CD4-positive, alpha-beta T cell treated with Interleukin-17A for 4 hours (primary cell): ENCODE measurements at places on chromosomes 1 and 21.

DNA sequence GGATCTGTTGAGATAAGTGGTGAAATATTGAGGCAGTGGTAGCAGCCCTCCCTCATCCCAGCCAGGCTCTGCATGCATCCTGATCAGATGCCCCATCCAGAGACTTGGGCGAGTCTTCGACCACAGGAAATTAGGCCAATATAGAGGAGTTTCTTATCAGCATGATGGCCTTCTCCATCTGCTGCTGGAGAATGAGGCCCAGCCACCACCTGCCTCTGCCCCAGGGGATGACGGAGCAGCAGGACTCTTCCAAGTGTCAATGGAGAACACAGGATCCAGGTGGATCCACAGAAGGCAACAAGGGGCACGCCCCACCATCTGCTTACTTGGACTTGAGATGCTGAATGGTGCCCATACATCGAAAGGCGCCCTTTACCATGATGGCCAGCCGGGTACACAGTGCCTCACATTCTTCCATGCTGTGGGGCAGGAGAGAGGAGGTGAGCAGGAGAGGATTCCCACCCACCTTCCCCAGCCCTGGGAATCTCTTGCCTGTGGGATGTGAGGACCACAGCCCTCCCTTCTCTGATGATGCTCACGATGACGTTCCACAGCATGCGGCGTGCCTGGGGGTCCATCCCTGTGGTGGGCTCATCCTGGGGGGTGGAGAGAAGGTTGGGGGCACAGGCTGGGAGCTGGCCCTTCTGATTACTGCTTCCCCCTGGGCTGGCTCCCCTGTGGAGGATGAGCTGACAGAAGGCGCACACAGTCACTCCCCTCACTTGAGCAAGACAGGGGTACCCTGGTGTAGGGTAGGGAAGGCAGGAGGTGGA, 91.5 kb upstream of the GCLM start:
- DNase-seq = no peak

DNA sequence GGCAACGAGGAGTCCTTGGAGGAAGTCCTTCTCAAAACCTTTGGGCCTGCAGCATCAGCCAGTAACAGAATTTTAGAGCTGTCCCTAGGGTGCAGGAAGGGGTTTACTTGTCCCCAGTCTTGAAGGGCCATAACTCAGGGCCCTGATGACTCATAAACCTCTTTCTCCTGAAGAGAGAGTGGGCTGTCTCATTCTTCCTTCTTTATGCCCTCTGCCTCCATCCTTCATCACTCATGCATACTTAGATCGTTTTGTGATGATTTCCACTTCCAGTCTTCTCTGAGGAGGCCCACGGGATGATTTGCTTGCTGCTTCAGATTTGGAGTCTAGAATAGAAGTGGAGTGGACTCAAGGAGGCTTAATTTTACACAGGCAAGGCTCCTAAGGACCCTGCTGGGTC, 60.2 kb downstream of the NDUFS5 start:
- DNase-seq = no peak

DNA sequence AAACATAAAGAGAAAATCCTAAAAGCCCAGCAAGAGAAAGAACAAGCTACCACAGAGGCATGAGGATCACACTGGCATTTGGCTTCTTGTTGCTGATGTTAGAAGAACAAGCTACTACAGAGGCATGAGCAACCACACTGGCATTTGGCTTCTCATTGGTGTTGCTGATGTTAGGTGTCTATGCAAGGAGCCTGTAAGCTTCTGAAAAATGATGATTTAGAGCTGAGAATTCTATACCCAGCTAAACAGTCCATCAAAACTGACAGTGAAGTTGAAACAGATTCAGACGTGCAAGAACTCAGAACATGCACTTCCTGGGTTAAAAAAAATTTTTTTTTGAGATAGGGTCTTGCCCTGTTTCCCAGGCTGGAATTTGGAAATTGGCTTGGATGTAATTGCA, 37.8 kb upstream of the ADARB1 start:
- DNase-seq = no peak

DNA sequence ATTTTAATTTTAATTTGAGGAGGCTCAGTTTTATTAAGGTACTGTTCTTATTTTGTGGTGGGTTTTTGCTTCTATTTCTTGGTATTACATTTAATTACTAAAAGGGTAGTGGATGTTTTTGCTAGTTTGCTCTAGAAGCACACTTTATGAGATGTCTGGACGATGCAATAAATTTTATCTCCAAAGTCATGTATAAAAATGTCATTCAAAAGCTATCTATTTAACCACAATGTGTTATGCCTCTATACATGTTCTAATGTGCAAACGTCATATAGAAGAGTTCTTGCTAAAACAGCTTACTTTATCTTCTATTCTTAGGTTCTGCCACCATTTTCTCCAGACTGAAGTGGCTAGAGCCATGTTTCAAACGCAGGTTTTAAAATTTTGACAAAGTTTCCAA, 12.9 kb upstream of the MPC2 start:
- DNase-seq = no peak

GRCh38 chr1:192592981-192593708, 17.6 kb downstream of the RGS1 start:
- no peak for DNase-seq

GRCh38 chr1:225435957-225436392, 8.1 kb upstream of the LBR start:
- DNase-seq = no peak

- no peak for DNase-seq
Observed at GRCh38 chr1:184044603-184045376, 6.7 kb upstream of the TSEN15 start.

DNA sequence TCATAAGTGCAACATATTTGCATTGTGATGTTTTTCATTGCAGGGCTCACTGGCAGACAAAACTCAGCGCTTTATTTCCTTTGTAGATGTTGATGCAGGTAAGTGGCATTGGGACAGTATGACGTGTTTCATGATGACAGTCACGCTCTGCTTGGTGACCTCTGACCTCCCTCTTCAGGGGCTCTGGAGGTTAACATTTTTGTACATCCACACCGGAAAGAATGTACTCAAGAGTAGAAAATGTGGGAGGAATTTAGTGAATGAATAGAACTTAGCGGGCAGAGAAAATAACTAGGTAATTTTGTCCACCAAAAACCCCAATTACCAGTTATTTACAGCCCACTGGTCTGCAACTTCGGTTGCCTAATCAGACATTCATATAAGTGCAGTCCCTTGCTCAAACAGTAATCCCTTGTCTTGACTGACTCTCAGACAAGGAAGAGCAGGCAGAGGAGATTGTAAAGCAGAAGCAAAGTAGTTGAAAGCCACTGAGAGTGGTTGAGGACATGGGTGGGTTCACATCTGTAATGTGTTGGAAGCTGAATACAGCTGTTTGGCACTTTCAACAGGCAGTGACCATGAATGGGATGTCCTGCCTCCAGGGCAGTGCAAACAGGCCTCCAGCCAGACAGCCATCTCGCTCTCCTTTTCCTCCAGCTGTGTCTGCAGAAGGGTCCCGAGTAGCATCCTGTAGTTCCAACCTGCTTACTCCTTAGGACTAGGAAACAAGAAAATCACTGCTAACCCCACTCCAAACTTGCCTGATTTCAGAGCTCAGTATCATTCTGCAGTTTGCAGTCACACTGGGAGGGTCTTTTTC, 188.9 kb downstream of the NRIP1 start:
- DNase-seq = no peak

- no peak for DNase-seq
Observed at GRCh38 chr1:29420202-29420601, 183.9 kb downstream of the PTPRU start.

DNA sequence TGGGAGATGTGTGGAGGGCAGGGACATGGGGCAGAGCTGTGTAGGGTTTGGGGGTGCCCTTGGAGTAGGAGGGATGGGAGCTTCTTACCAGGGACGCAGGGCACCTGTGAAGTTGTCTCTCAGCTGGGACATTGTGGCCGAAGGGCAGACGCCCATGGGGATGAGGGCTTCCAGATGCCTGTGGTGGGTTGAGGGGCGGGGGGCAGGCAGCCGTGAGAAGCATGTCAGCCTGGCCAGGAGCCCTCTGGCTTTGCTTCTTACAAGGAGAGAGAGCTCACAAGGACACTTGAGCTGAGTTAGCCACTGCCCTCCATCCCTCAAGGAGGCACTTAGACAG, 8.5 kb downstream of the A3GALT2 start:
- no peak for DNase-seq

DNA sequence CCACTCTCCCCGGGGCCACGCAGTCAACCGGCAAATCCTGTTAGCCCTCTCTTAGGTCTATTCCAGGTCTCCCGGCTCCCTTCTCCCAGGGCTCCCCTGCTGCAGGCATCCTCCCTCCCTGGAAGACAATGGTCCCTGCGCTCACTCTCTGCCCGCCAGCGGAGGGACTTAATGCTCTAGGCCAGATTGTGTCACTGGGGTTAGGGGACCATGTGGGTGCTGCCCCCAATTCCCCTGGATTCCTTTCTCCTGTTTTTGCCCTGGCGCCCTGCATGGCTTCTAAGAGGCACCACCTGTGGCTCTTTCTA, 8.2 kb downstream of the FAM131C start:
- DNase-seq = no peak

DNA sequence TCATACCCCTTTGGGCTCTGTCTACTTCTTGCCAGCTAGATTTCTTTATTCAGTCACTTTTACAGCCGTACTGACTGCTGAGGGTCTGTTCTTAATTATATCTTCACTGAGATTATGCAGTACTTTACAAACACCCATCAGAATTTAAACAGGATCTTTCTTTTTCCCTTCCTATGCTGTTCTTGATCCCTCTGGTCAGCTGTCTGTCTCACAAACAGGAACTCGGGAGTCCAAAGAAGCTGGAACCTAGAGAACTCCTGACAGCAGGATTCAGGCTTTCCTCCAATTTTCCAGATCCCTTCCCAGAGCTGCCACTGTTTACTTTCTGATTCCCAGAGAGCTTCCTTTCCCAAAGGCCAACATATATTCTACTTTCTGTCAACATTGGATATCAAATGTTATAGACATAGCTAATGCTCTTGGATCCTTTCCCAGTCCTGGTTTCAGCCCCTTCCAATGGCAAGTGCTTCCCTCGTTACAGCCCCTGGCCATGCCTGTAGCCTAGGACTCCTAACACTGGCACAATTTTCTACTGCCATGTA, 59.5 kb downstream of the ATP2B4 start:
- no peak for DNase-seq

DNA sequence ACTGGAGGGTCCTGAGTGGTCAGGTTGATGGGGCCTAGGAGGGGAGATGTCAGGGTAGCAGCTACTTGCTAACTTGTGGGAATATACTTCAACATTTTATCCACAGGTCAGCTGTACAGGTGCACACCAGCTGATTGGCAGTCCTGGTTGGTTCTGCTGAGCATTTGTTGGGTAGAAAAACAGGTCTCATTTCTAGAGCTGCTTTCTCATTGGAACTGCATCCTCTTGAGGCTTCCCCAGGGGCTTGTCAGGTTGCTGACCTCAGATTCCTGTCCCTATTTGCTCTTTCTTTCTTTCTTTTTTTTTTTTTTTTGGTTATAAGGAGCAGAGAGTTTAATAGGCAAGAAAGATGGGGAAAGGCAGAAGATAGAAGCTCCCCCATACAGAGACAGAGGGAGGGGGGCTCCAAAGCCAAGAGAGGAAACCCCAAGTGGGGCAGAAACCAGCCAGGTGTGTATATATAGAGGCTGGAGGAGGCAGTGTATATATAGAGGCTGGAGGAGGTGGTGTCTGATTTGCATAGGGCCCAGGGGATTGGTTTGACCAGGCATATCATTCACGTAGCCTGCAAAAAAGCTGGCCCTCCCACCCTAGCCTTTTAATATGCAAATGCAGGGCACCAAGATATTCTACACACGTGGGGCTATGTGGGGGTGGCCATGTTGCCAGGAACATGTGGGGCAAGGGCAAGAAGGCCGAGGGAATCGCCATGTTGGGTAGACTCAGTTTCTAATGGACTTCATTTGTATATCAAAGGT, 57.3 kb upstream of the STUM start:
- DNase-seq = no peak

DNA sequence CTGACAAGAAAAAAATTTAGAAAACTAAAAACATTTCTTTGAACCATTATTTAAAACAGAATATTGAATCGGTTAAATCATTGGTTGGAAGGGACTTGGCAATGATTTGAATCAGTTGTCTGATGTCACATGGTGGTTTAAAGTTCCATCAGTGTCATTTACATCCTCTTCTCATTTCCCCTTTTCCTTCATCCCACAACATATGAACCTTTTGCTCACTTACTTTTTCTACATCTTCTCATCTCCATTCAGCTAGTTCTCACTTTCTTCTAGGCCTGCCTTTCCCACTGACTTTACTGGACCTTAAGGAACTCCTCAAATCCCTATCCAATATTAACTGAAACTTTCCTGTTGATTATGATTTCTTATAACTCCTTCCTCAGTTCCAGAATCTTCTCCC, 58.5 kb downstream of the PHACTR4 start:
- no peak for DNase-seq

DNA sequence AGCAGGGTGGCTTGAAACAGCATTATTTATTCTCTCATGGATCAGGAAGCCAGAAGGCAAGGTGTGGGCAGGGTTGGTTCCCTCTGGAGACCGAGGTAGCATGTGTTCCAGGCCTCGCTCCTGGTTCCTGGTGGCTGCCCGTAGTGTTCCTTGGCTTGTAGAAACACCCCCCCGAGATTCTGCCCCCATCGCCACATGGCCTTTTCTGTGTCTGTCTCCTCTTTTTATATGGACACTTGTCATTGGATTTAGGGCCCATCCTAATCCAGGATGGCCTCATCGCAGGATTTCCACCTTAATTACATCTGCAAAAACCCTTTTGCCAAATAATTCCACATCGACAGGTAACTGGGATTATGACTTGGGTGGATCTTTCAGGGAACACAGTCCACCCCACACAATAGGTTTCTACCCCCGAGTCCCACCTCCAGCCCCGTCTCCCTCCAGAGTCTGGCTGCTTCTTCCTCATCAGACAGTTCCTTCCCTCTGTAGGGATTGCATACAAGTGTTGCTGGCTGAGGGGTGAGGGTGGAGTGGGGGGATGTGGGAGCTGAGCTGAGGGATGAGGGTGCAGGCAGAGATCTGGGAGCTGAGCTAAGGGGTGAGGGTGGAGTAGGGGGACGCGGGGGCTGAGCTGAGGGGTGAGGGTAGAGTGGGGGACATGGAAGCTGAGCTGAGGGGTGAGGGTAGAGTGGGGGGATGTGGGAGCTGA, 12.3 kb upstream of the NPHP4 start:
- no peak for DNase-seq

DNA sequence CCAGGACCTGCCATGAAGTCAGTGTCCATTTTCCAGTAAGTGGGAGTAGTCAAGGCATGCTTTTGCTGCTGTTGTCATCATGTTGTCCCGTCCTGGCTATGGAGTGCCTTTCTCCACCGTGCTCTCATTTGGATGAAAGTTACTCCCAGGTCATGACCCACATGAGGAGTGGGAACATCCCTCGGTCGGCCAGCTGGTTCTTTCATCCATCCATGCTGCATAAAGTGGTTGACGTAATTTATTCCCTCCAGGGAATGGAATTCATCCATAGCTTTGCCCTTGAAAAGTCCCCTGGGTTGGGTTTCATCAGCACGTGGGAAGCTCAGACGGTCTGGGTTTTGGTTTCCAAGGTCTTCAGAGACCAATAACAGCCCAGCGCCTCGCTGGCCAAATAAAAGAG, 11.6 kb downstream of the PLA2G2A start:
- no peak for DNase-seq
